ENCODE measurements at places on chromosomes 3 and 15.

- no peak for DNase-seq
Measured at GRCh38 chr3:25000971-25001591, 427.0 kb upstream of the RARB start.

DNA sequence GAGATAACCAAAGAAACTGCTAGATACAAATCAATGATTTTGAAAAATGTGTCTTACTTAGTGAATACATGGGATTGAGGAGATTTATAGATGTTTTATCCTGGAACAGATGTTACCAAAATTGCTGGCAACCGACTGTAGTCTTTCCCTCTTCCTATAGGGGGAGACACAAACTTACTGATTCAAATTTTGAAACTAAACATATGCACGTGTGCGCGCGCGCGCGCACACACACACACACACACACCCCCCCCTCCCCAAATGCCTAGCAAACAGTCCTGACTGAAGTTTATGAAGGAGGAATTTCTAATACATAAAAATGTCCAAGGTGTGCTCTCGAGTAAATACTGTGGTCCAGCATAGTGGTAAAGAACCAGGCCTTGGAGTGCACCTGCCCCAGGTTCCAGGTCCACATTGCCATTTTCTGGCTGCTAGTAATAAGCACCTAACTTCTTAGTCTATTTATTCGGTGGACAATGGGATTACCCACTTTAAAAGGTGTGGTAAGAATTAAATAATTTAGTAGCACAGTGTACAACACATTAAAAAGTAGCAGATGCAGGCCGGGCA is 18.5 kb upstream of the C3orf62 start:
- no peak for DNase-seq

GRCh38 chr15:64067564-64068030 is 21.3 kb upstream of the DAPK2 start:
- DNase-seq, result no peak

DNA sequence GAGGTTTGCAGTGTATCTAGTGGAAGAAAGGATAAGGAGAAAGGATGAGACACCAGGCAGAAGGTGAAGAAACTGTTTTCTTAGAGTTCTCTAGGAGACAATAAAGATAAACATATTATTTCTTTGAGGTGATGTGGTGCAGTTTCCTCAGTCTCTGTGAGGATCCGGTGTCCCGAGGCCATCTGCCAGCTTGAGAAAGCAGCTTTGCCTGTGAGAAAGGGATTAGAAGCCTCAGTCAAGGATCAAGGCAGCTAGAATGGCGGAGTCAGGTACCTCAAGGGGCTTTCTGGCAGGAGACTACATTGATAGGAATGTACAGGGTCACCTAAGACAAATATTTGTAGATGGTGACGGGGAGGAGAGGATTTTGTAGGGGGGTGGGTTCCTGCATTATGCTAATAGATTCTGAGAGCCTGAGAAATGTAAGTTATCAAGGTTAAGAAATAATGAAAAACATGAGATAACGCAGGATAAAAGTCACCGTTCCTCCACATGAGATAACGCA is 103.9 kb upstream of the MB21D2 start:
- DNase-seq, result no peak

- no peak for DNase-seq
Measured at GRCh38 chr15:100661156-100661555, 58.8 kb downstream of the ASB7 start.

DNA sequence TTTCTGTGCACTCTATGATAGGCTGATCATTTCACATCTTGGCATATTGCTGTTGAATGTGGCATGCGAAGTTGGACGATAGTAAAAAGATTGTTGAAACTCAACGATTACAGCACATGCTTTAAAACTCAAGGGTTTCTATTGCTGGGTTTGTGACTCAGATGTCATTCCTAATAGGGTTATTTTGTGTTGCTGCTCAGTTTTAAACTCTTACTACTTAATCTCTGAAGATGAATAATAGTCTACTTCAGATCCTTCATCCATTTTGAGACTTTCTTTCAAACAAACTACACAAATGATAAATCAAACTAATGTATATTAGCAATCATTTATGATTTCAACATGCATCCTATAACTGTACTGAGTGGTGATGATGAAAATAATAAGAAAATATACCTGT is 71.3 kb upstream of the MBNL1 start:
- DNase-seq, result no peak

DNA sequence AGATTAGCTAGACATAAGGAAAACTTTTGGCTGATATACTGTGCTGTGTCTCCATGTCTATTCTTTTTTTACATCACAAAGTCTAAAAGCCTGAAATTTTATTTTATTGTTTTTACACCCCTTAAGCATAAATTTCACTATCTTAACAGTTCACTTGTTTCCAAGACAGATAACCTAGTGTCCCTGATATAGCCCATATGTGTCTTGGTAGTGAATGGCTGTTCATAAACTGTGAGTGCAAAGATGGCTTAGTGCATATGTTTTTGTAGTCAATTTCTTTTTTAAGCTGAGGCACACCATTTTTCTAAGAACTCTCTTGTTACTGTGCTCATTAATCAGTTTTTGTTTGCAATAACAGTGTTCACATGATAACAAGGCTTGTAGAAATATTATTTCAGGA is 381.1 kb downstream of the OXSM start:
- DNase-seq, result no peak

- no peak for DNase-seq
Measured at GRCh38 chr3:136787349-136787748, 31.6 kb upstream of the SLC35G2 start.

GRCh38 chr3:51408021-51408420 is 16.9 kb downstream of the RBM15B start:
- no peak for DNase-seq

DNA sequence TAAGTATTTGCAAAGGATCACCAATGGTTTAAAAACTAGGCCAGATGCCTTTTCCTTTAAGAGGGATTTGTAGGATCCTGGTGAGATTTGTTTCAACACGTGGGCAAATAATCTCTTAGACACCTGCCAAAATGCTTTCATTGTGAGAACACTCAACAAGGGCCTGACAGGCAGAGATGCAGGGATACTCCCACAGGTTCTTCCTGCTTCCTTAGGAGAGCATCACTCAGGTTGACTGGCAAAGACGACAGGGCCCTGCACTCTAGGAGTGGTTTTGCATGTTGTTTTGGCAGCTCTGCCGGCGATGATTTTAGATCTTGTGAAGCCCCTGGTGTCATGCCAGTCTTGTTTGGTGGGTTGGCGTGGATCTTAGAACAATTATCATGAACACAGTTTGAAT is 184.5 kb downstream of the NR1D2 start:
- DNase-seq, result no peak

- DNase-seq, result no peak
Measured at GRCh38 chr3:155648013-155648591, 96.8 kb downstream of the PLCH1 start.

GRCh38 chr15:28165791-28166190 is 66.7 kb upstream of the OCA2 start:
- DNase-seq, result no peak

GRCh38 chr3:186385856-186386602 is 24.0 kb upstream of the DGKG start:
- DNase-seq, result no peak

DNA sequence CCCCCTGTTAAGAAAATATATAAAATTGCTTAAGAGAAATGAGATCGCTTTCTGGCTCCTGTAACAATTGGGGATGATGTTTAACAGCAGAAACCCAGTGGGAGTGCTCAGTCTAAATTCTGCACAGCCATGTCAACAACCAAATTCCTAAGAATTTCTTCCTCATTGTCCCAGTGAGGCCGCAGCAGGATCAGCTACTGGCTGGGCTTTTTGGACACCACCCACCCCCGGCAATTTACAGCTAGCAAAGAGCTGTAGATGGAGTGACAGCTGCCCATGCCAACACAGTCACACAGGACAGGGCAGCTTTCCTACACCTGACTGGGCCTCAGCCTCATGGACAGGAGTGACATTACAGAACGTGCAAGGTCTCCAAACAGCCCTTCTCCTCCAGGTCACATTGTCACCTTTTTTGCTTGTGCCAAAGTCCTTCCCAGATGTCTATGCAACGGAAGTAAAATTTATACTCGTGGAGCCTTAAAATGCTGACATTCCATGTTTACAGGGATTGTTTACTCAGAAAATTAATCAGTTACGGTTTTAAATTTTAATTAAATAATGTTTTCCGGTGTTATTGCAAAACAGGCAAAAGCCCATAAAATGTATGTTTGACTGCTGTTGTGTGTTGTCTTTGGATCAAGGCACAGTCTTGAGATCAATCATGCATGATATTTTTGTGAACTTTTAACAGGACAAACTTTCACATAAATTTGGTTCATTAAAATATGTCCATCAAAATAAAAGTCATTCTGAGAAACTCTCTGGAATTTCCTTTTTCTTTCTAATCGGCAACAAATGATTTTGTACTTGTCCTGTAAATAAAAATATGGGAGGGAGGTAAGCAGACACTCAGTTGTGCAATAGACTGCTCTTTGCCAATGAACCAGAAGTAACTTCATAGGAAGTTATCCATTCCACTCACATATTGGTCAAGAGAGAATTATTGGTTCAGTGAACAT is 943.2 kb downstream of the MCTP2 start:
- DNase-seq, result no peak

DNA sequence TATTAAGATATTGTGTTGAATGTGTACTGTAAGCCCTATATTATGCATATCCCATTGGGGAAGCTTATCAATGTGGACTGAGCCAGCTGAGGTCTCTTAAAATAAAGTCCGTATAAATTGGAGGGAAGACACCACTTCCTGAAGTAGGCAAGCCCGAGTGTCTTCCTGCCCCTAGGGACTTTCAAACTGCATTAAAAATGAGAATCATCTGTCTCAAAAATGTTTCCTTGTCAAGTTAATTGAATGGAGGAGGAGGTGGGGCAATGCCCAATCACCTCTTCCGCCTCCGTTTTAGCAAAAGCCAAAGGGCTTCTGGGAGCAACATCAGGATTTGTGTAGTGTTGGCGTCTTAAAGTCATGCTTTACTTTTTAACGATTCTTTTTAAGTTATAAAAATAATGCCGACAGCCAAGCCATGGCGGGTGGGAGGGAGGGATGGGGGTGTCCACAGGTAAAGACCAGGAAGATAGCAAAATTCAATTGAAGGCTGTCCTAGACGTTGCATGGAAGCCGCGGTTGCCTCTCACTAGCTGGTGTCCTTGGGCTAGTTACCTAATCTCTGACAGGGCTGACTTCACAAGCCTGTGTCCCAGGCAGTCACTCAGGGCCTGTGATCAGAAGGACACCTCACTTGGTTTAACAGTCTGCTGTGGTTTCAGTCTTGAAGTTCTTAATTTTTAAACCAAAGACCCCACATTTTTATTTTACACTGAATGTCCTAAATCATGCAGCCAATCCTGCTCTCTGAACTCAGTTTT is 524.9 kb upstream of the PROK2 start:
- DNase-seq, result no peak

DNA sequence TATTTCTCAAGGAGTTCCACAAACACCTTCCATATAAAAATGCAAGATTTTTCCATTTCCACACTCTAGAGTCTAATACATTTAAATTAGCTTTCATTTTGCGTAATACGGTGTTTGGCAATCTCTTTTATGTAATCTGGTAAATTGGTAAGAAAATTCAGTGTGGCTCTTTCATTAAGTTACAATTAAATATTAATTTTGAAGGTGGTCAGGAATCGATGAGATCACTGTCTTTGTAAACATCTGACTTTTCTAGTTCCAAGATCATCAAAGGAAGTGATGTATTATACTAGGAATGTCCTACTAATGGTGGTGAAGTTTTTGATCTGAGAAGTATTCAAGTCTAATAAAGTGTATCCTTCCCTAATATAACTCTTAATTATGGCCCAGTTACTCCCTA is 1.1 kb upstream of the UTS2B start:
- DNase-seq, result no peak

- no peak for DNase-seq
Measured at GRCh38 chr15:40469776-40470390, 901 bp upstream of the CHST14 start.

DNA sequence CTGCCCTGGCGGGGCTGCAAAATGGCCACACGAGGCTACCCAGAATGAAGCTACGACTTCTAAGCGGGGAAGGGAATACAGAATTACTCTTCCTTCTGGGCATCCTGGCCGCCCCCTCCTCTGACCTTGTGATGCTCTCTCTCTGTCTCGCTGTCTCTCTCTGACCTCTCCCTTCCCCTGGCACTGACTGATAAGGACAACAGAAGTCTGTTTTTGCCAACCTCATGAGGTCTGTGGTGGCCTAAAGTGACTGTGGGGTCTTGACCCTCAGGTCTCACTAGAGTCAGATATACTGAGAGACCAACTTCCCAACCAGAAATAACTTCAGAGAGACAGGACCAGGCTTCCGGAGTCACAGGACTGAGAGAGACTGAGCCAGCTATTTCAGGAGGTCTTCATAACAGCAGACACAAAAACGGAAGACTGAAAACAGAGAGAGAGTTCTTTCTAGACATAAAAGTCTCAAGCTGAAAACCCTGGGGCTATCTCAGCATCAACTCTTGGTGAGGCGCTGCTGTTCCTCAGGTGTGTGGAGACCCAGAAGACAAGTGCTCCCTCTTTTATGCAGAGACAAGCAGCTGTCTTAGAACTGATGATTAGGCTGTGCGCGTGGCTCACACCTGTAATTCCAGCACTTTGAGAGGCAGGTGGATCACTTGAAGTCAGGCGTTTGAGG is 38.2 kb upstream of the CFAP161 start:
- no peak for DNase-seq

- no peak for DNase-seq
Measured at GRCh38 chr3:161957467-161957866, 460.9 kb downstream of the OTOL1 start.

DNA sequence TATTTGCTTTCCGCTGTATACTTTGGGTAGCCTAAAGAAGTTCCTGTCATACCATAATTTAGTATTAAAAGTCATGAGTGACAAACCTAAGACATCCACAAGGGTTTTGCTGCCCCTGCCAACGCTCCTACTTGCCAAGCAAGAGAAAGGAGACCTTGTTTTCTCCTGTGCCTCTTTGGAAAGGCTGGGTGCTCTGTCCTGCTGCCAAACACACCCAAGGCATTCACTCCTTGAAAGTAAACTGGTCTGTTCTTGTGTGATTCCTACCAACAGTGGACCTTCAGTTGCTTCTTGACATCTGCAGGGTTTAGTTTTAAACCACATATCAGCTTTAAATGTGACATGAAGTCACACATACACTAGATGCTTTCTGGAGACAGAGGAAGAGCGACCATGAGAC is 295.4 kb downstream of the SLC9A9 start:
- no peak for DNase-seq
